WERI-Rb-1 (cell line): ENCODE measurements at places on chromosomes 12 and 14.

DNA sequence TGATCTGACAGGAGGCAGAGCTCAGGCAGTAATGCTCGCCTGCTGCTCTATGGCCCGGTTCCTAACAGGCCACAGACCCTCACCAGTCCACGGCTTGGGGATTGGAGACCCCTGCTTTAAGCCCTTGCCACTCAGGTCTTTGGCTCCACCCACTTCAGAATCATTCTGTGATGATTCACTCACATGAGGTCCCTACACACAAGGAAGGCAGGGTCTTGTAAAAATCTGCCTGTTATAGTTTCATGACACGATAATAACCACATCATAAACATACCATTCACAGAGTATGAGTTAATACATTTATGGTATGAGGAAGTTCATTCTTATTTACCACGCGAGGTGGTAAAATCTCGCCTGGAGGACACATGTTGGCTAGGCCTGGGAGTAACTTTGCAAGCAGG is 29.0 kb upstream of the MAX start:
- no peak for DNase-seq

GRCh38 chr12:64801381-64801780 is 23.1 kb upstream of the TBC1D30 start:
- DNase-seq = no peak

GRCh38 chr12:22374508-22374907 is 40.0 kb upstream of the ST8SIA1 start:
- no peak for DNase-seq

- no peak for DNase-seq
These were observed 18.8 kb upstream of the CATSPERB start for GRCh38 chr14:91750634-91751198.

GRCh38 chr14:77212943-77213678 is 31.5 kb downstream of the TMEM63C start:
- peak; percentile 77 for DNase-seq

GRCh38 chr14:52049271-52049670 is 19.6 kb downstream of the NID2 start:
- no peak for DNase-seq

DNA sequence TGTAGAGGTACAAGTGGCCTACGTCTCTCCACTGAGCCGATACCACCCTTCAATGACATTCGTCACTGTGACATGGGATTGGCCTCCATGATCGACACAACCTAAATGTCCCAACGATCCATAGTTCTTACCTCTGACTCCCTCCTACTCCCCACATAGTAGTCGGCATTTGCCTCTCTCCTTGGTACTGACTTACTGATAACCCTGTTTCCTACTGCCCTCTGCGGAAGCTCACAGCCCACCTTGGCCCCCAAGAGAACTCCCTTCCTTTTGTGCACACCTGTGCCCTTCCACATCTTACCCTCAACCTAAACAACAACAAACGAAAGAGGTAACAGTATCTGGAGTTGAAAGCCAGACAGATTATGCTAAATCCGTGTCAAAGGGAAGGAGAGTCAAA is 23.9 kb downstream of the VSX2 start:
- DNase-seq = no peak
